Omental fat pad (tissue), 4 donors: ENCODE measurements at places on chromosomes 3 and 15. TPM values are rescaled to one million over a fixed set of nuclear protein-coding genes. Genes with fewer than 3 reads are reported as not detected.

- DNase-seq: no peak
These were observed 55.3 kb downstream of the ISL2 start for GRCh38 chr15:76391847-76392246.

GRCh38 chr15:80556694-80557367, 138.3 kb upstream of the ABHD17C start:
- no peak for DNase-seq

DNA sequence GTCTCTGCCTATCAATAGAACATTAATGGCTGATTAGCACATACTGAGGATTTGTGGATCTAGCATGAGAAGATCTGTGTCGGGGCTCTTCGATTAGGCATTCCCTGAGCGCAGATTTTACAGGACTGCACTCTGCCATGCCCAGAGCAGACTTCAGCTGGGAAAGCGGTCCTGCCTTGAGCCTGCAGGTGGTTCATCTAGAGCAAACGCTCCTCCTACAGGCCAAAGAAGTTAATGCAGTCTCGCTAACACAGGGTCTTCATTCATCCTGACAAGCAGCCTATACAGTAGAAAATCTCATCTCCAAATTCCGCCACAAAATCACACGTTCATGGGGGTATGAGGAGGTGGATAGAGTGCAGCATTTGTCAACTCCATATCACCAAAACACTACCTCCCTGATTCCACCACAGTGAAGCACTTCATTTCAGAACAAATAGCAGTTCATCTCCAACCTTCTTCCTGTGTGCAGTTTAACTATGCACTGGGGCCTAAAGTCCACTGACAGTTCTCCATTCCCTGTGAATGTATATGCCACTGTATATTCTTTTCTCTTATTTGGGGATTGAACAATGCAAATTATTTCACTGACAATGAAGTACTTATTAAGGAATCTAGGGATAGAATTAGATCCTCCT, 405.8 kb downstream of the IGSF11 start:
- DNase-seq: no peak

- DNase-seq: no peak
These were observed 26.9 kb upstream of the GOLGA8B start for GRCh38 chr15:34610354-34610753.

GRCh38 chr3:129023909-129024308, 22.8 kb downstream of the EFCC1 start:
- DNase-seq: no peak

GRCh38 chr15:56775641-56776040, 42.3 kb upstream of the ZNF280D start:
- DNase-seq: no peak

- DNase-seq: no peak
These were observed 336.6 kb upstream of the SLCO3A1 start for GRCh38 chr15:91516866-91517265.

DNA sequence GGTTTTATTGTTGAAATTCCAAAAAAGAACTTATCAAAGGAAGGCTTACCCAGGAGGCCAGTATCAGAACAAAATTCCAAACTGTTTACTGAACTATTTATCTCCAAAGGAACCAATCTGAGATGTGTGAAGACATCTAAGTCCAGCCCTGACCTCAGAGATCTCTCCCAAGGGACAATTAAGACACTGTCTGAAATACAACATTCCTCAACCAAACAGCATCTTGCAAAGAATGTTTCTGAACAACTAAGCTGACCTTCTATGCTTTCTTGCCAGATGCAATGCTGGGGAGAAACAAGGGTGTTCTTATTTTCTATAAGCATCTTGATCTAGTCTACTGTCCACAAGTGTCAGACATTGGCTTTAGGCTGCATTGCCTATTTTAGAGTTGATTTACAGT, 13.6 kb downstream of the PDZRN3 start:
- no peak for DNase-seq

DNA sequence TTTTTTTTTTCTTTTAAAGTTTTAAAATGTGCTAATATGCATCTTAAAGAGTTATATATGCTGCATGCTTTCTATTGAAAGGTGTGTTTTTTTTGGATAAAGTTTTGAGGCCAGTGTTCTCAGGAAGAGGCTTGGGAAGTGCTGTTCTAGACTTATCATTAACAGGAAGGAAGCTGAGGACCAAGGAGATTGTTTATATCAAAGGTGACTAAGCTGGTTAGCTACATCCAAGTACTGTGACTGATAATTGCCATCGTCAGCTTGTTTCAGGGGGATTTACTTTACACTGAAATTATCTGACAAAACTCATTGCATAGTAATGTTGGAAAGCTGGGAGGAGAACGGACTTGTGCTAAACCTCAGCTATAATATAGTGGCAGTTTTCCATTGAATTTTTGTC, 36.3 kb upstream of the UTS2B start:
- no peak for DNase-seq

SV2B gene
- total RNA-seq: 1.3 TPM

DBR1 gene
- 11.5 TPM for total RNA-seq

ZNF501 gene
- total RNA-seq: 3.3 TPM

LXN gene
- total RNA-seq: 77.1 TPM

ARHGAP31 gene
- total RNA-seq: 37.7 TPM
